HAP-1 (cell line): ENCODE measurements at places on chromosomes 16 and 17.

GRCh38 chr17:9468532-9468931 is 107.1 kb downstream of the STX8 start:
- DNase-seq: no peak

GRCh38 chr17:83109386-83109785 is 30.0 kb downstream of the METRNL start:
- no peak for DNase-seq

- DNase-seq: no peak
These were observed 6.0 kb upstream of the CDC42EP4 start for GRCh38 chr17:73317513-73318426.

DNA sequence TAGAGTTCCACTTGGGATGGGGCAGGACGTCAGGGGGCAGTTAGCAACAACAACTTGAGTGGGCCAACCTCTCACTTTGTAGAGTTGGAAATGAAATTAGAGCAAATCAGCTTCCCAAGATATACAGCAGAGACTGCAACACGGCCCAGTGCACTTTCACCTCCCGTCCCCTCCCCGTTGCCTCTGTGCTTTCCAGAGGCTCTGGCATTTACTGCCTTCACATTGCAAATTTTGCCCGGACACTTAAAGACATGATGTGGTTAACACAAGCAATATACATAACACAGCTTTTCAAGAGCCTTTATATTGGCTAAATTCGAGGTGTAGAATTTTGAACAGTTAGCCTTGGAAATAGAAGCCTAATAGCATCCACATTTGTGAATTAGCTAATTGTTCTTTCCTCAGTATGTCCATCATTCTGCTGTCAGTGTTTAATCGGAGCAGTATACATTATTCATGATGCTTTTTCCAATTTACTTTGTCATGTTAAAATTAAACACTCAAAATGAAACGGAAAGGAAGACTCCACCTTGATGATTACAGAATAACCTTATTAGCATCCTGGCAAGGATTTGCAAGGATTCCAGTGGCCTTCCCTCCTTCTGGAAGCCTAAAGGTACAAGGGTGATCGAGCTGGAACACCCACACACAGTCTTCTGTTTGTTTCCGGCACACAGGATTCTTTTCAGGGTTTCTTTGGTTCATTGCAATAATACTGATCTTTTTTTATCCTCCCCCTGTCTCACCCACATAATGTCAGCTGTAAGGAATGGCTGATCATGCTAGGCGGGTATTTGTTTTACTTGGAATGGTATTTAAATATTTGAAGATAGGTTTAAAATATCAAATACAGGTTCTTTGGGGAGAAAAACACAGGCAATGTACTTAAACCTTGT is 190.9 kb upstream of the CACNG5 start:
- DNase-seq: peak; percentile 15

DNA sequence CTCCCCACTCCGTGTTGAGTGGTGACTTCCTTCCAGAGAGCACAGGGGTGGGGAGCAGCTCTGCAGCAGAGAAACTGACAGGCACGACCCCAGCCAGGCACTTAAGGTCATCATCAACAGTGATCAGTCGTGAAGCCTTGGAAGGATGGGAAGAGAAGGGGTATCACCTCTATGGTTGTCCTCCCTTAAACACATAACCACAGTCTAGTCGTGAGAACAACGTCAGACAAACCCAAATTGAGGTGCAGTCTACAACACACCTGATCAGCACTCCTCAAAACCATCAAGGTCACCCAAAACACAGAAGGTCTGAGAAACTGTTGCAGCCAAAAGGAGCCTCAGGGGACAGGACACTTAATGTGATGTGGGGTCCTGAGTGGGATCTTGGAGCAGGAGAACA is 68.3 kb downstream of the MPRIP start:
- DNase-seq: no peak

DNA sequence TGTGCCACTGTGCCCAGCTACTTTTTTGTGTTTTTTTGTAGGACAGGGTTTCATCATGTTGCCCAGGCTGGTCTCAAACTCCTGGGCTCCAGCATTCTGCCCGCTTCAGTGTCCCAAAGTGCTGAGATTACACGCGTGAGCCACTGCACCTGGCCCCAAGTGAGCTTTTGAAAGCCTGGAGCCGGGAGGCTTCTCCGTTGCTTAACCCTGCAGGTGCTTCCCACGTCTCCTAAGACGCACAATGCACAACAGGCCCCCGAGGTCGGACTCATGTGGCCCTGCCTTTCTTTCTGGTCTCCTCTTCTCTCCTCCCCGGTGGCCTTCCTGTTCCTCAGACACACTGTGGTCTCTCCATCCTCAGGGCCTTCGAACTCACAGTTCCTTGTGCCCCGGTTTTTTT is 12.5 kb downstream of the RABEP2 start:
- no peak for DNase-seq

- no peak for DNase-seq
These were observed 41.8 kb downstream of the TNRC6C start for GRCh38 chr17:78000341-78000740.

DNA sequence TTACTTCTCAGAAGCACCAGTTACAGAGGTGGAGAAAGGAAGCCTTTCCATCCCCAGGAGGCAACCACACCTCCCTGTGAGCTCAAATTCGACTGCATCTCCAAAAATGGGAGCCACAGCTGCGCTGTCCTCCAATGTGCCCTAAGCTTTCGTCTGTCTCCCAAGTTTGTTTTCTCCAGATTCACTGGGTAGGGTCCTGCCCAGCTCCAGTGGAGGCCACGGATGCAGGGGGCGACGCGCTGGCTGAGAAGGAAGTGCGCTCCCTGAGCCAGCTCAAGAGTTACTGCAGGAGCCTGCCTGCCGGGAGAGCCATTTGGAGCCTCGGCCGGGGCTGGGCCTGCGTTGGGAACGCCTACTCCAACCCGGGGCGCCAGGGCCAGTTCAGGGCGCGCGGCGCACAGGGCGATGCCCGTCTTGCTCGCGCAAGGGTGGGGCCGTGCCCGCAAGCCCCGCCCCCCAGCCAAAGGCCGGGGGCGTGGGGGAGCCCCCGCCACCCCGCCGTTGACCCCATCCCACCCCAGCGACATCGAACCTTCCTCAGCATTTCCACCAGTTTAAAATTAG is 19.5 kb downstream of the SIAH1 start:
- DNase-seq: peak; percentile 94

- no peak for DNase-seq
These were observed 186.4 kb upstream of the CHMP6 start for GRCh38 chr17:80805032-80805751.

DNA sequence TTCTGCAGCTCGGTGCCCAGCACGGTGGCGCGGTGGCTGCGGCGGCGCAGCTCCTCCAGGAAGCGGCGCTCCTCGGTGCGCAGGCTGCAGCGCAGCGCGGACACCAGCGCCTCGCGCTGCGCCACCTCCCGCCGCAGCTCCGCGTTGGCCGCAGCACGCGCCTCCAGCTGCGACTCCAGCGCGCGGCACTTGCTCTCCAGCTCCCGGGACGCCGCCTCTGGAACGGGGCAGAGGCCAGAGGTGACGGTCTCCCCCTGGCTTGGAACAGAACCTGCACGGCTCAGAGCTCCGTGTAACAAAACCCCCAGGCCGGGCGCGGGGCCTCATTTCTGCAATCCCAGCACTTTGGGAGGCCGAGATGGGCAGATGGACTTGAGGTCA is 13.2 kb upstream of the CLUH start:
- DNase-seq: peak; percentile 60

DNA sequence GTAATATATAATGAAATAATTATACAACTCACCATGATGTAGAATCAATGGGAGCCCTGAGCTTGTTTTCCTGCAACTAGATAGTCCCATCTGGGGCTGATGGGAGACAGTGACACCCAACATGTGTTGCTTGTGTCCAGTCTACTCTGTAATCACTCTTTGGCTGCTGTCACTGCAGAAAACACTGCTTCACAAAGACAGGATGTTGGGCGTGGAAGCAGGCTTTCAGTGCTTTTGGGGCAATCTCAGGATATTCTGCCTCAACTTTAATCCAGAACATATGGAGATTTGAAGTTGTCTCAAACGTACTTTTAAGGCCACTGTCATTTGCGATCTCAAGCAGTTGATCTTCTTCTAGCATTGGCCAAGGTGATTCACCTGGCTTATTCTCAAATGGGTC is 94.9 kb downstream of the CYTH1 start:
- no peak for DNase-seq

- DNase-seq: no peak
These were observed 144.0 kb upstream of the CIBAR2 start for GRCh38 chr16:85256190-85256739.

- no peak for DNase-seq
These were observed 1.5 kb upstream of the SPIRE2 start for GRCh38 chr16:89826531-89827382.

DNA sequence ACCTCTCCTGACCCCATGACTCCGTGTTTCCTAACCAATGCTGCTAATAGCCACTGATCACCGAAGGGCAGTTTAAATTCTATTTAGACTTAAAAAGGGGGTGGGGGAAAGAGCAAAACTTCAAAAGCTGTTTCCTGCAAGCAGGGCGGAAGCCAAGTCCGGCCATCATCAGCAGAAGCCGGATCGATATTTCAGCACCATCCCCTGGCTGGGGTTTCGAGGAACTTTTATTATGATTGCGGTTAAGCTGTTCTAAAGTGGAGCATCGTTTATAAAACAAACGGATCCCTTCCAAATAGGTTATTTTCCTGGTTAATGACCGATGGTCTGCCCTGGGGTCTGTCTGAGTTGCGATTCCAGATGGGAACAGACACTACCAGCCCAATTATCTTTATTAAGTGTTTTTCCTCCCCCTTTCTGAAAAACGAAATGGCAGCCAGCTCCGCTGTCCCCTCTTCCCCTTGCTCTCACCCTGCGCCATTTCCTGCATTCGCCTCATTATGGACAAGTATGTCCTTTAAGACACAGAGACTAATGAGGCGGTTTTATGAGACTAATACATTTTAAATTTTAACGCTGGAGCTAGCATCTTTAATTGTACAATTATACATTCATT is 76.1 kb upstream of the IRX3 start:
- DNase-seq: no peak

GRCh38 chr17:51391982-51392654 is 131.8 kb downstream of the UTP18 start:
- DNase-seq: no peak

GRCh38 chr17:32558997-32559650 is 72.3 kb downstream of the CDK5R1 start:
- DNase-seq: no peak

- no peak for DNase-seq
These were observed 82.3 kb upstream of the DOC2B start for GRCh38 chr17:263773-264172.

DNA sequence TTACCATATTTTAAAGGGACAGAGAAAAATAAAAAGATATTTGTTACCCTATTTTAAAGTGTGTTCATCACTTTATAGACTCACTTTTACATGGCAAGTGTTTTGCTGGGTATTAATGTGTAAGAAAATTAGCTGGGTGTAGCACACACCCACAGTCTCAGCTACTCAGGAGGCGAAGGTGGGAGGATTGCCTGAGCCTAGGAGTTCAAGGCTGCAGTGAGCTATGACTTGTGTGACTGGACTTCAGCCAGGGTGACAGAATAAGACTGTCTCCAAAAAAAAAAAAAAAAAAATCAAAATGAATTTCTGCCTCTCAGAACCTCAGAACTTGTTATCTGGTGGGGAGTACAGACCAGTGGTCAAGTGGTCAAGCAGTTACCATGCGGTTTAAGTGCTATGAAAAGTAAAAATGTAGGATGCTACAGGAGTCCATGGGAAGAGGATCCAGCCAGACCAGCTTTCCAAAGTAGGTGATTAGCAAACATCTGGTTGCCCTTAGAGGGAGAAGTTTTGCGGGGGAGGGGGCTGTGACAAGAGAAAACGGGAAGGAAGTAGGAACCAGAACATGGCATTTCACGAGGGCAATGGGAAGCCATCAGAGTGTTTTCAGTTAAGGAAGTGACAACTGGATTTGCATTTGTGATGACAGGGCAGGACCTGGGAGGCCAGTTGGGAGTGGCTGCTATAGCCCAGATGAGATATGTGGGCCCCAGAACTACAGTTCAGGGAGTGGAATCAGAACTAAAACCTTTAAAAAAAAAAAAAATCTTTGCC is 13.9 kb downstream of the CNEP1R1 start:
- DNase-seq: no peak

GRCh38 chr17:44384823-44385286 is 4.6 kb downstream of the ITGA2B start:
- DNase-seq: no peak

DNA sequence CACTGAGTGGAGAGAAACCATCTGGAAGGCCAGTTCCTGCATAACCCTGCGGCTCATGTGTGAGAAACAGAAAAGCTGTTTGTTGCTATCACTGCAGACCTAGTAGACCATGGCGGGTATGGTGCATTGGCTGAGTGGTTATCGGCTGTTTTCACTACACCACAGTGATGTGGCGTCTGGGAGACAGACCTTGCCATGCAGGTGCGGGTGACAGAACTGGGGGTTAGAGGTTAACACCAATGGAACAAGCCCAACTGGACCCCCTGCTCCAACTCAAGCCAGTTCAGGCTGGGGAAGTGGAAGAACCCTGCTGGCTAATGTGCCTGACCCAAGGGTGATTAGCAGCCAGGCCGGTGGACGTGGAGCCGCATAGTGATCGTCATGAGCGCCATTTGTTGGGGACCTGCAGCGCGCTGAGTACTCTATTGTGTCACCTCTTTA is 91.9 kb downstream of the IRF8 start:
- no peak for DNase-seq

- DNase-seq: no peak
These were observed 33.3 kb downstream of the PECAM1 start for GRCh38 chr17:64357191-64357981.

GRCh38 chr17:78954684-78955083 is 25.0 kb downstream of the LGALS3BP start:
- no peak for DNase-seq

- no peak for DNase-seq
These were observed 1.4 kb downstream of the MRPS7 start for GRCh38 chr17:75263055-75263454.
